ENCODE measurements at places on chromosomes 1 and 21.

- DNase-seq: no peak
These were observed 125.7 kb upstream of the L1TD1 start for GRCh38 chr1:62068978-62069377.

- DNase-seq: no peak
These were observed 9.6 kb upstream of the ADORA1 start for GRCh38 chr1:203117611-203118575.

DNA sequence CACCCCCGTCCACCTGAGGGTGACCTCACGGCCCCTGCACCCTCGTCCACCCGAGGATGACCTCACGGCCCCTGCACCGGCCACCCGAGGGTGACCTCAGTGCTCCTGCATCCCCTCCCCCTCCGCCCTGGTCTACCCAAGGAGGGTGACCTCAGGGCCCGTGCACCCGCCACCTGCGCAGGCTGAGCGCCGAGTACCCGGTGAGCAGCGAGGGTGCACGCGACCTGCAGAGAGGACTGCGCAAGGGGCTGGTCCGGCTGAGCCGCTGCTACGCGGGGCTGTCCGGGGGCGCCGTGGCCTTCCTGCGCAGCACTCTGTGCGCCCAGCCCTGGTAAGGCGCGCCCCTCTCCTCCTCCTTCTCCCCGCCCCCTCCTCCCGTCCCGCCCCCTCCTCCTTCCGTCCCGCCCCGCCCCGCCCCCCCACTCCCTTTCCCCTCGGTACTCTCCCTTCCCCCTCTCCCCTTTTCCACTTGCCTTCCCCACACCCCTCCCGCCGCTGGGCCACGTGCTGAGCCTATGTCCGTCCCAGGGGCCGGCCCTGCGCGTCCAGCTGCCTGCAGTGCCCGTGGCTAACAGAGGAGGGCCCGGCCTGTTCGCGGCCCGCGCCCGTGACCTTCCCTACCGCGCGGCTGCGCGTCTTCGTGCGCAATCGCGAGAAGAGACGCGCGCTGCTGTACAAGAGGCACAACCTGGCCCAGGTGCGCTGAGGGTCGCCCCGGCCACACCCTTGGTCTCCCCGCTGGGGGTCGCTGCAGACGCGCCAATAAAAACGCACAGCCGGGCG is 28.4 kb downstream of the TRIM11 start:
- DNase-seq: no peak

DNA sequence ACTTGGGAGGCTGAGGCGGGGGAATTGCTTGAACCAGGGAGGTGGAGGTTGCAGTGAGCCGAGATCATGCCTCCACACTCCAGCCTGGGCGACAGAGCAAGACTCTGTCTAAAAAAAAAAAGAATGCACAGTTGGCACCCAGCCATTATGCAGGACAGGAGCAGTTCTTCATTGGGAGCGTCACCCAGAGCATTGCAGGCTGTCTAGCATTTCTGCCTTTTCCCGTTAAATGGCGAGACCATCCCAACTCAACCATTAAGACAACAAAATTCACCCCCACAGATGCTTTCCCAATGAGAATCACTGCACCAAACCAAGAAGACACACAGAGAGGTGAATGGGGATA is 105.8 kb downstream of the EDEM3 start:
- no peak for DNase-seq

GRCh38 chr1:84488107-84488506 is 9.0 kb downstream of the RPF1 start:
- DNase-seq: no peak

GRCh38 chr1:95028954-95029353 is 43.8 kb downstream of the ALG14 start:
- DNase-seq: no peak

GRCh38 chr21:34201001-34201400 is 127.6 kb downstream of the MRPS6 start:
- no peak for DNase-seq

DNA sequence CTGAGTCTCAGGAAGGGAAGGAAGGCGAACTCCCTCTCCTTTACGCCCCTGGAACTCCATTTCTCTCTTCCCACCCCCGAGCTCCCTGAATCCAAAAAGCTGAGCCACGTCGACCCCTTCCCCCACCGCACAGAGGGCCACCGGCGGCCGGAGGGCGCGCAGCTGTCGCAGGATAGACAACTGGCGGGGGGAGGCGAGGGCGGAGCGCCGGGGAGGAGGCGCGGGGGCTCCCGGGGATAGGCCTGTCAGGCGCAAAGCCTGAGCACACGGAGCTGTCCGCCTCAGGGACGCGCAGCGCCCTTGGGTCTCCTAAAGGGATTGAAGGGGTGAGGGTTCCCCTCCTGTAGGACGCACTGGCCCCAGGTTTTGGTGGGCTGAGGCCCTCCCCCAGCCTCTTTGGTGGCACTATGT is 752 bp upstream of the ACTA1 start:
- DNase-seq: no peak

DNA sequence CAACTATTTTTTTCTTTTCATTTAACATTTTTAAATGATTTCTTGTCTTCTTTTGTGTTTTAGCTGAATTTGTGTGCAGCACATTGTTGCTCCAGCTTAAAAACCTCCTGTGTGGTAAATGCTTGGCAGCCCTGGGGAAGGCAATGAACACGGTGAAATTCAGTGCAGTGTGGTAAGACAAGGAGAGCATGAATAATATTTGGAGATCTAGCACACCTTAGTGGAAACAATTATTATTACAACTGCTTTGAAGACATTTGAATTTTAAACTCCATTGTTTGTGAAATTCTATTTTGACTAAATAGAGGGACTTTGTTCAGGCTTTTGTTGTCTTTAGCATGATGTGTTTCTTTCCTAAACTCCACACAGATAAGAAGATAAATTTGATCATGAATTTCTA is 242.6 kb upstream of the CXADR start:
- DNase-seq: peak; percentile 1

DNA sequence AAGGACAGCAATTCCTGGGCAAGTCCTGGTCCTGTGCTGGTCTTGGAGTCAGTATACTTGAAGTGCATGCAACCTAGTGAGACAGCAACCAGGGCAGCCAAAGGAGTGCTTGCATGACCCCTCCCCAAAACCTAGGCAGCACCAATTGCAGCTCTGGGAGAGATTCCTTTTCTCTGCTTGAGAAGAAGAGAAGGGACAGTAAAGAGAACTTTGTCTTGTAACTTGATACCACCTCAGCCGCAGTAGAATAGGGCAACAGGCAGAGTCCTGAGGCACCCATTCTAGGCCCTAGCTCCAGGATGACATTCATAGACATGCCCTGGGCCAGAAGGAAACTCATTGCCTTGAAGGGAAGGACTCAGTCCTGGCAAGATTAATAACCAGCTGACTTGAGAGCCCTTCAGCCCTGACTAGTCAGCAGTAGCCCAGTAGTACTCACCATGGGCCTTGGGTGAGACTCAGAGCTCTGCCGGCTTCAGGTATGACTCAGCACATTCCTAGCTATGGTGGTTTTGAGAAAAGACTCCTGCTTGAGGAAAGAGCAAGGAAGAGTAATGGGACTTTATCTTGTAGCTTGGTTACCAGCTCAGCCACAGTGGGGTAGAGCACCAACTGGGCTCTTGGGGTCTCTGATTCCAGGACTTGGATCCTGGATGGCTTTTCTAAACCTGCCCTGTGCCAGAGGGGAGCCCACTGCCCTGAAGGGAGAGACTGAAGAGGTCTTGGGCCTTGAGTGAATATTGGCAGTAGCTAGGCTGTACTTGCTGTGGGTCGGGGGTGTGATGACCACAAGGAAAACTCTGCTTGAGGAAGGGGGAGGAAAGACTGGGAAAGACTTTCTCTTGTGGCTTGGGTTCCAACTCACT is 51.7 kb upstream of the ACADM start:
- DNase-seq: peak; percentile 30

Data from BJ (cell line).